ENCODE measurements at places on chromosomes 4 and X.

DNA sequence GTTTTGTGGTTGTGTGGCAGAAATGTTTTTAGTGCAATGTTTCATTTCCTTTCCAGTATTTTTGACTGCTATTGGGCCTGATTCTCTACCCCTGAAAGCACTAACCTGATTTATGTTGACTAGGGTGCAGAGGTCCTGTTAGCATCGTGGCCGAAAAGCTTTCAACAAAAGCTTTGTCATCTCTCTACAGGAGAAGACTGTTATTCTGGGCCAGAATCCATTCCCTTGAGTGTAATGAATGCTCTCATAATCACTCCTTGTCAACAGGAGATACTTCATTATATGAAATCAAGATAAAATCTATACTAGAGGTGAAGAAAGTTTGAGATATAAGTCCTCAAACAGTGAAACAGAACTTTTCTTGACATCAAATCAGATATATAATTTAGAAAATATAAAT, 195.5 kb downstream of the ZNF330 start:
- no peak for DNase-seq

DNA sequence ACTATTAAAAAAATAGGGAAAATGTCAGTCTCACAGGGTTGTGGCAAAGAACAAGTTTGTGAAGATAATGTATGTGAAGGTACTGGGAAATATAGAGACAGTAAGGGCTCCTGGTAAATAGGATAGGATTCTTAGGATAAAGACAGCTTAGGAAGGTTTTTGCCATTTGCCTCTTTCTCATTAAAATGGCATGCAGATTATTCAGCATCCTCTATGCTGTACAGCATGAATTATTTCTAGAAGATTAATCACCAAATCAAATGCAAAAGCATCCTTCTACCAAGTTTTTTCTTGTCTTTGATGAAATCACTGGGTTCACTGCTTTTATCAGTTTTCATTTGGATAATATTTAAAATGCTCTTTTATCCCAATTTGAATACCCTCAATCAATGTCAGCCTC, 142.8 kb downstream of the NDST3 start:
- DNase-seq, result no peak

GRCh38 chr4:94428884-94429283, 22.9 kb upstream of the PDLIM5 start:
- DNase-seq, result no peak

GRCh38 chrX:44675362-44676024, 132.8 kb upstream of the FUNDC1 start:
- no peak for DNase-seq

DNA sequence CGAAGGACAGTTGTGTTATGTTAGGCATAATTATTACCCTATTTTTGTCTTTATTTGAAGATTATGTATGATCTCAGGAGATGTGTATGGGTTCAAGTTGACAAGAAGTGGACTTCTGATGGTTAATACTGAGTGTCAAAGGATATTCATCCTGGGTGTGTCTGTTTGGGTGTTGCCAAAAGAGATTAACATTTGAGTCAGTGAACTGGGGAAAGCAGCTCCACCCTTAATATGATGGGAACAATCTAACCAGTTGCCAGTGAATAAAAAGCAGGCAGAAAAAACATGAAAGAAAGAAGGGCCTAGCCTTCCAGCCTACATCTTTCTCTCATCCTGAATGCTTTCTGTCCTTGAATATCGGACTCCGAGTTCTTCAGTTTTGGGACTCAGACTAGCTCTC, 332.6 kb downstream of the DTHD1 start:
- no peak for DNase-seq

GRCh38 chr4:165359506-165359905, 19.3 kb upstream of the CPE start:
- DNase-seq, result no peak

- DNase-seq, result no peak
Observed at GRCh38 chr4:183289688-183290087, 30.4 kb downstream of the CLDN22 start.

- no peak for DNase-seq
Observed at GRCh38 chr4:143417679-143418403, 81.2 kb downstream of the GAB1 start.

GRCh38 chrX:152960115-152960514, 33.8 kb downstream of the PNMA5 start:
- DNase-seq, result no peak

DNA sequence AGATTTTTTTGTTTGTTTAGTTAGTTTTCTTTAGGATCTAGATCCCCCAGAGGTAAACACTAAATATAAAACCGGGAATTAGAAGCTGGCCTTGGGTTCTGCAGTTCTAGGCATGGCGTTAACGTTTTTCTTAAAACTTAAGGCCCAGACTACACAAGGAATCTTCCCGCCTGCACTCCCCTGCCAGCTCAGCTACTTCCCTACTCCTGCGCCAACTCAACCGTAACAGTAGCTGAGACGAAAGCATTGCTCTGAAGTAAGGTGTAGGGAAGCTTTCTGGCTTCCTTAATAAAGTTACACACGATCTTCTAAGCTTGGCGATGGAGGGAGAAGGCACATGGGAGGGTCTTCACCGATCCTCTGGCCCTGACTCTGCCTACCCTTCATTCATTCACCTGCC, 37.1 kb downstream of the CPE start:
- no peak for DNase-seq
